ENCODE measurements at places on chromosomes 2 and 18. TPM values are rescaled to one million over a fixed set of nuclear protein-coding genes. Genes with fewer than 3 reads are reported as not detected.

DNA sequence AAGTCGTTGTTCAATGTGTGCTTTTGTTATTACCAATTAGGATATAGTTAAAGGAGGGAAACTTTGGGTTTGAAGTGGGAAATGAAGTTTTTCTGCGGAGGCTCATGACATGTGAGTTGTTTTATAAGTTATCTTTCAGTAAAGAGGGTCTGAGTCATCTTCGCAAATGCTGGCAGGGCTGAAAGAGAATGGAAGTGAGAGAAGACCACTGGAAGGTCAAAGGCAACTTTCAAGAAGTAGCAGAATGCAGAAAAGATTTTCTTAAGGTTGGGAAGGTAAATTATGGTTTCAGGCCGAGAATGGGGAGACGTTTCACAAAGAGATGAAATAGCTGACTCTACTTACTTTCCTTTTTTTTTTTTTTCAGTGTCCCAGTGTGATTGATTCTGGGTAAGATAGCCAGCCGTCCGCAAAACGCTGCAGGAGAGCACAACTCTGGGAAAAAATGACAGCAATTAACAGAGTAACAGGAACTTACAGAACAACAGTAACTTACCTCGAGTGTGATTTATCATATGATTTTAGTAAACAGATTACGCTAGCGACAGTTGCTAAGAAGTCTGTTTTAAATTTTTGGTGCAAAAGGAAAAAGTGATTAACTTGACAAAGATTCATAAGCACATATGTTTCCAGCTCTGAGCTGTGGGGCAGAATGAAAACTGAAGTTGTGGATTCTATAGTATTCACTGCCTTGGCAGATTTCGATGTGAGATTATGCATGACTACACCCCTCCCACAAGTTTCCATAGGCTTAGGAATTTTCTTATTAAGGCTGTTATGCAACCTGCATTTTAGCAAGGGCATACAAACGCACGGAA lies 46.8 kb upstream of the ACTR3 start:
- no peak overlapping the region for H3K27ac ChIP-seq
- no peak for DNase-seq
- H3K27me3 ChIP-seq, result no peaks in the 10 kb centered on the region
- H3K36me3 ChIP-seq, result peaks cover 25% of the 10 kb centered on the region

GRCh38 chr2:142602418-142602989 lies 275.0 kb upstream of the KYNU start:
- H3K4me1 ChIP-seq, result no peaks in the 10 kb centered on the region
- H3K27ac ChIP-seq, result no peak overlapping the region
- no peak overlapping the region for H3K4me3 ChIP-seq
- no peak for DNase-seq
- no peaks in the 10 kb centered on the region for H3K27me3 ChIP-seq

- no peak for DNase-seq
- H3K27ac ChIP-seq, result peak overlapping the region; percentile 24
- H3K4me3 ChIP-seq, result no peak overlapping the region
- H3K4me1 ChIP-seq, result peaks cover 35% of the 10 kb centered on the region
- H3K27me3 ChIP-seq, result no peaks in the 10 kb centered on the region
- H3K36me3 ChIP-seq, result peaks cover 36% of the 10 kb centered on the region
These were observed 4.1 kb downstream of the ATG9A start for GRCh38 chr2:219225350-219225749.

GRCh38 chr18:3599195-3599594 lies 149.2 kb downstream of the TGIF1 start:
- H3K27me3 ChIP-seq, result no peaks in the 10 kb centered on the region
- no peak for DNase-seq
- H3K4me1 ChIP-seq, result peaks cover 27% of the 10 kb centered on the region
- H3K27ac ChIP-seq, result no peak overlapping the region
- H3K4me3 ChIP-seq, result no peak overlapping the region
- peaks cover 21% of the 10 kb centered on the region for H3K36me3 ChIP-seq

DNA sequence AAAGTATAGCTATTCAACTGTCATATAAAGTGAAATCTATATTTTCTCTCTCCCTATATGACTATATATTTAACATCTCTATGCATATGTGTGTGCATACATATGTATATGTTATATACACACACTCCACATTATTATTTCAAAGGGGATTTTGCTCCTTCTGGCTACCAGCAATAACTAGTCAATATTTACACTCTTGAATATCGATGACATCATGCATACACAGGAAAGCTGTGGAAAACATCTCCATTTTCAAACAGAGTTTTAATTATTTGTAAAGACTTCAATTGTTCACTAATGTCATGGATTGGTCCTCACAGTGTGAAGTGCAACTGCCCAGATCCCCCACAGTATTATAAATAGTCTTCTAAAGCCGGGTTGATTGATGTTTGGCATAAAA lies 195.9 kb upstream of the TCF4 start:
- peaks cover 27% of the 10 kb centered on the region for H3K27me3 ChIP-seq
- H3K4me1 ChIP-seq, result peaks cover 6% of the 10 kb centered on the region
- no peaks in the 10 kb centered on the region for H3K36me3 ChIP-seq
- H3K4me3 ChIP-seq, result no peak overlapping the region
- H3K27ac ChIP-seq, result no peak overlapping the region
- no peak for DNase-seq

- no peaks in the 10 kb centered on the region for H3K36me3 ChIP-seq
- peaks cover 12% of the 10 kb centered on the region for H3K4me1 ChIP-seq
- no peak overlapping the region for H3K27ac ChIP-seq
- no peak for DNase-seq
- peaks cover 9% of the 10 kb centered on the region for H3K27me3 ChIP-seq
These were observed 40.8 kb downstream of the CHN1 start for GRCh38 chr2:174964404-174964803.

- H3K27ac ChIP-seq, result peak overlapping the region; percentile 99
- H3K4me3 ChIP-seq, result peak overlapping the region; percentile 51
- H3K4me1 ChIP-seq, result peaks cover 62% of the 10 kb centered on the region
- H3K27me3 ChIP-seq, result no peaks in the 10 kb centered on the region
- peak; percentile 77 for DNase-seq
- H3K36me3 ChIP-seq, result peaks cover 45% of the 10 kb centered on the region
These were observed 3.7 kb upstream of the PCBP1 start for GRCh38 chr2:70083344-70084156.

DNA sequence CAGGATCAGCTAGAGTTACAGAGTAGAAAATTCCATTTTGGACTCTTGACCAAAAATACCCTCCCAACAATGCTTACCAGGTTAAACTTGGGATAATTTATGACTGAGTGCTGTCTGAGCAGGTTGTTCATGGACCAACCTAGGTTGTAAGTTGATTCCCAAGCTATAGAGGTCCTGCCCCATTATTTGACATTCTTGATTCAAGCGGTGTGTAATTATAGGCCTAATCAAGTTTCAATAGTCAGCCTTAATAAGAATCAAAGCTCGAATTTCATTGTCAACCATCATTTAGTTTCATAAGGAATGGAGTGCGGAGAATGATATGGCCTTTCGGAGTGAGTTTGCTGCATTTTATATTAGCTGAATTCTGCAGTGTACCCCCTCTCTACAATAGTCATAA lies 152.8 kb upstream of the FIGN start:
- DNase-seq, result no peak
- no peaks in the 10 kb centered on the region for H3K27me3 ChIP-seq
- H3K4me1 ChIP-seq, result no peaks in the 10 kb centered on the region
- H3K27ac ChIP-seq, result no peak overlapping the region
- no peak overlapping the region for H3K4me3 ChIP-seq

DNA sequence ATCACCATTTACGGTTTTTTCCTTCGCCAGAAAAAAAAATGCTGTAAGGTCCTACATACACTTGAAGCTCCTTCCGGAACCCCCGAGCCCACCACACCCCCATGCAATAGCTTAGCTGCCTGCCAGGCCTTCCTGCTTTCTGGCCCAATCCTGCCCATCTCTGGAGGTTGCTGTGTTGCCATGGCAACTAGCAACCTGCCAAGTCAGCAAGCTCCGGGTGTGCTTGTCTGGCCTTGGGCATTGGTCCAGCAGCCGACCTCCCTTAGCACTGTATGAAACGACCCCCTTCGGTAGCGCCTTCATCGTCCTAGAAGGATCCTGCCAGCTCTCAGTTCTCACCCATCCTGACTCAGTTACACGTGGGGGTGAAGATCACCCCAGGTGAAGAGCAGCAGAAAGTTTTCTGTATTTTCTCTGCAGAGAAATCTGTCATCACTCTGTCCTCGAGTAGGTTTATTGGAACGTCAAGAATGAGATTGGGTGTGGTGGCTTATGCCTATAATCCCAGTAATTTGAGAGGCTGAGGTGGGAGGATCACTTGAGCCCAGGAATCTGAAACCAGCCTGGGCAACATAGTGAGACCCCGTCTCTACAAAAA lies 47.4 kb upstream of the MTCL1 start:
- no peak overlapping the region for H3K4me3 ChIP-seq
- peaks cover 3% of the 10 kb centered on the region for H3K4me1 ChIP-seq
- DNase-seq, result no peak

GRCh38 chr18:39434223-39434920 lies 1868.8 kb upstream of the CELF4 start:
- no peak overlapping the region for H3K4me3 ChIP-seq
- H3K27me3 ChIP-seq, result no peaks in the 10 kb centered on the region
- H3K27ac ChIP-seq, result no peak overlapping the region
- H3K4me1 ChIP-seq, result no peaks in the 10 kb centered on the region

- H3K4me1 ChIP-seq, result no peaks in the 10 kb centered on the region
- no peaks in the 10 kb centered on the region for H3K27me3 ChIP-seq
- no peak for DNase-seq
These were observed 335.6 kb downstream of the CYRIA start for GRCh38 chr2:16330012-16330411.

- DNase-seq, result no peak
- H3K27me3 ChIP-seq, result peaks cover 8% of the 10 kb centered on the region
- no peaks in the 10 kb centered on the region for H3K36me3 ChIP-seq
- H3K4me3 ChIP-seq, result no peak overlapping the region
- H3K4me1 ChIP-seq, result no peaks in the 10 kb centered on the region
These were observed 181.0 kb downstream of the ZNF516 start for GRCh38 chr18:76314015-76314414.

- no peaks in the 10 kb centered on the region for H3K27me3 ChIP-seq
- no peak overlapping the region for H3K27ac ChIP-seq
- H3K4me1 ChIP-seq, result peaks cover 26% of the 10 kb centered on the region
- no peak for DNase-seq
These were observed 4.1 kb upstream of the VRK2 start for GRCh38 chr2:58042486-58042970.

The ARHGAP25 gene
- total RNA-seq, result 126 TPM

The TMEM169 gene
- 0.75 TPM for total RNA-seq

The ETAA1 gene
- total RNA-seq, result 10.7 TPM

The ALPP gene
- not detected for total RNA-seq

The BMPR2 gene
- 10.2 TPM for total RNA-seq

The TDRD15 gene
- not detected for total RNA-seq

The TACR1 gene
- not detected for total RNA-seq

The CDKL4 gene
- total RNA-seq, result 1.1 TPM

The ACTR2 gene
- 367 TPM for total RNA-seq

The CHRNG gene
- total RNA-seq, result not detected

Measured in activated CD8-positive, alpha-beta memory T cell treated with anti-CD3 and anti-CD28 coated beads, Interleukin-2, amount 10 ng/mL, durations not matched to agents 7 days and 5 days (primary cell).